ENCODE measurements at places on chromosomes 1 and 21. TPM values are rescaled to one million over a fixed set of nuclear protein-coding genes. Genes with fewer than 3 reads are reported as not detected.

Gene GBP4
- 14.3 TPM for total RNA-seq

Gene UQCRHL
- 1.6 TPM for total RNA-seq

Gene FAM78B
- 1.2 TPM for total RNA-seq

DNA sequence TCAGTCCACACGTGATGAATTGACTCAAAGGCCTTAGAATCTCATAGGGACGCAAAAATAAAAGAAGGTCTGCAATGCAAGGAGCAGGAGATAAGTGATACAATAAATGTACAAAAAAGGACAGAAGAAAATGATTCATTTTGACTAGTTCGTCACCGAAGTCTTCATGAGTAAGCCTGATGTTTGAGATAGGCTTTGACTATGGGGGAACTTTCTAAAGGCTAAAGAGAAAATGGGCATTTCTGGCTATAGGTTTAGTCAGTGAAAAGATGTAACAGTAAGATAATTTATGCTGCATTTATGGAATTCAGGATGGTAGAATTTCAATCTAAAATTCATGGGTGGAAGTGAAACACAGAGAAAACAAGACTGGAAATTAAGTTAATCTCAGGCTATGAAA lies 163.0 kb downstream of the ADGRL4 start:
- H3K4me3 ChIP-seq, result no peak overlapping the region
- H3K27me3 ChIP-seq, result no peaks in the 10 kb centered on the region
- H3K4me1 ChIP-seq, result no peaks in the 10 kb centered on the region
- no peaks in the 10 kb centered on the region for H3K36me3 ChIP-seq
- DNase-seq, result no peak

DNA sequence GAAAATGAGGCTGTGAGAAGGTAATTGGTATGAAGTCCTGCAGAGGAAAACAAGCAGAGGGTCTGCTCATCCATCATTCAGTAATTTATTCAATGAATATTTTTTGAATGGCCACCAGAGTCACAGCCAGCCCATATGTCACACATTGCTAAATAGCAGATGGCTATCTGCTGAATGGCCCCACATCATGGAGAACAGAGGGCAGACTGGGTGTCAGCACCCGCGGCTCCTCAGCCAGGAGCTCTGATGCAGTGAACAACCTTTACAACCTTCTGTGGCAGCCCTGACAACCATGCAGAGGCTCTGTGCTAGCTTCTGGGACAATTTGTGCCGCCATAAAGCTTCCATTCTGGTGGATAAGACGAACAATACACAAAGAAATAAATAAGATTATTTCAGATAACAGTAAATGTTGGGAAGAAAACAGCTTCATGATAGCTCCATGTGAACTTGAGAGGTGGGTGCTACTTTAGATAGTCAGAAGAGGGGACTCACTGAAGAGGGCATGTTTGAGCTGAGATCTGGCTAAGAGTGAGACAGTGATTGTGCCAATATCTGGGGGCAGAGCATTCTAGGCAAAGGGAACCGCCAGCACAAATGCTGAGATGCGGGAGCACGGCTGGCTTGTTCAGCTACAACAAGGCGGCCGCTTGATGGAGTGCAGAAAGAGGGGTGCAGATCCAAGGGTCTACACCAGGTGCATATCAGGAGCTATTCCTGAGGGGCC lies 2.8 kb upstream of the C1orf210 start:
- DNase-seq, result no peak
- H3K27me3 ChIP-seq, result peaks cover 9% of the 10 kb centered on the region
- H3K4me3 ChIP-seq, result no peak overlapping the region
- no peak overlapping the region for H3K27ac ChIP-seq

DNA sequence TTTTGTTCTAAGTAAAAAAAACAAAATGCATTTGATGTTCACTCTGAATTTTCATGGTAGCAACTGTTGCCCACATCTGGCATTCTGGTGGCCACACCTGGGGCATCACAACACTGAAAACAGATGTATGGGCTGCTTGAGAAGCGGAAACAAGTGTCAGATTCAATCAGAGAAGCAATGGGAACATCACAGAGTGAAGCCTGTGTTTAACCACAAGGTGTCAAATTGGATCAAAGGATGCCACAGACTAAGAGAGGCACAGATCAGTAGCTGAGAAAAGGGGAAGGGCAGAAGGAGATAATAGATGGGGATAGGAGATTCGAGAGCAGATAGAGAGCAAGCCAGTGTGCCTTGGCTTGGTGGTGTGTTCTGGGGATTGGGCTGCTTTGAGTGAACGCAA lies 49.8 kb upstream of the MTF2 start:
- H3K36me3 ChIP-seq, result no peaks in the 10 kb centered on the region
- H3K27ac ChIP-seq, result no peak overlapping the region
- DNase-seq, result peak; percentile 29
- peaks cover 17% of the 10 kb centered on the region for H3K27me3 ChIP-seq

DNA sequence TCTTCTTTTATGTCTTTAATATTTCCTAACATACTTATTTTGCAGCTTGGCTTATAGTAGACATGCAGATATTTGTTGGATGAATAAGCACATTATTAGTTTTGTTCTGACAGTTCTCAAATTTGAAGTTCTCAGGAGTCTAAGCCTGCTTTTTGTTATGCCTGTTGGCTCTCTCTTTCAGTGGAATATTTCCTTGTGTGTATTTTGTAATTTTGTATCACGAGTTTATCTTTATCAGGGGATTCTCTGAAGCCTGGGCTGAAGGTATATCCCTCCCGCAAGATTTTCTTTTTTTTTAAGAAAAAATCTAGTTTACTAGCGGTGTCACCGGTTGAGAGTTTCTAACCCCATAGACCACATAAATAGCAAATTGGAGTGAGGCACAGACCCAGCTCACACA lies 105.9 kb downstream of the RGL1 start:
- DNase-seq, result no peak
- no peak overlapping the region for H3K27ac ChIP-seq
- H3K4me3 ChIP-seq, result no peak overlapping the region
- H3K36me3 ChIP-seq, result peaks cover 13% of the 10 kb centered on the region
- H3K27me3 ChIP-seq, result no peaks in the 10 kb centered on the region

- H3K4me1 ChIP-seq, result peaks cover 42% of the 10 kb centered on the region
- no peaks in the 10 kb centered on the region for H3K36me3 ChIP-seq
- DNase-seq, result no peak
- peaks cover 3% of the 10 kb centered on the region for H3K27me3 ChIP-seq
- peak overlapping the region; percentile 84 for H3K4me3 ChIP-seq
Observed at GRCh38 chr1:8814865-8815264, 2.6 kb downstream of the RERE start.

- no peak for DNase-seq
- peak overlapping the region; percentile 46 for H3K27ac ChIP-seq
Observed at GRCh38 chr1:31959521-31960340, 21.6 kb upstream of the PTP4A2 start.

DNA sequence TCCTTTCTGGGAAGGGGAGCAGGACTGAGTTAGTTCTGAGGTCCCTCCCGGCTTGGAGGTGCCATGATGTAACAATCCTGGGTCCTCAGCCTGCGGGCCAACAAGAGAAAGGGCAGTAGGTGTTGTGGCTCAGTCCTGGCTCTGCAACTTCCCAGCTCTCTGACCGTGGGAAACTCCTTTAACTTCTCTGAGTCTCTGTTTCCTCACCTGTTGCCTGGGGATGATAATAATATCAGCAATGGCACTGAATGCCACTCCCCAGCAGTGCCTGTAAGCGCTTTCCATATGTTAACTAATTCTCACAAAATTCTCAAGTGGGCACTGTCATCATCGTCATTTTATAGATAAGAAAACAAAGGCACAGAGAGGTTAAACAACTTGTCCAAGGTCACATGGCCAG lies 2.3 kb downstream of the PADI3 start:
- H3K27ac ChIP-seq, result no peak overlapping the region
- no peaks in the 10 kb centered on the region for H3K36me3 ChIP-seq
- no peak for DNase-seq
- H3K27me3 ChIP-seq, result no peaks in the 10 kb centered on the region
- no peak overlapping the region for H3K4me3 ChIP-seq

DNA sequence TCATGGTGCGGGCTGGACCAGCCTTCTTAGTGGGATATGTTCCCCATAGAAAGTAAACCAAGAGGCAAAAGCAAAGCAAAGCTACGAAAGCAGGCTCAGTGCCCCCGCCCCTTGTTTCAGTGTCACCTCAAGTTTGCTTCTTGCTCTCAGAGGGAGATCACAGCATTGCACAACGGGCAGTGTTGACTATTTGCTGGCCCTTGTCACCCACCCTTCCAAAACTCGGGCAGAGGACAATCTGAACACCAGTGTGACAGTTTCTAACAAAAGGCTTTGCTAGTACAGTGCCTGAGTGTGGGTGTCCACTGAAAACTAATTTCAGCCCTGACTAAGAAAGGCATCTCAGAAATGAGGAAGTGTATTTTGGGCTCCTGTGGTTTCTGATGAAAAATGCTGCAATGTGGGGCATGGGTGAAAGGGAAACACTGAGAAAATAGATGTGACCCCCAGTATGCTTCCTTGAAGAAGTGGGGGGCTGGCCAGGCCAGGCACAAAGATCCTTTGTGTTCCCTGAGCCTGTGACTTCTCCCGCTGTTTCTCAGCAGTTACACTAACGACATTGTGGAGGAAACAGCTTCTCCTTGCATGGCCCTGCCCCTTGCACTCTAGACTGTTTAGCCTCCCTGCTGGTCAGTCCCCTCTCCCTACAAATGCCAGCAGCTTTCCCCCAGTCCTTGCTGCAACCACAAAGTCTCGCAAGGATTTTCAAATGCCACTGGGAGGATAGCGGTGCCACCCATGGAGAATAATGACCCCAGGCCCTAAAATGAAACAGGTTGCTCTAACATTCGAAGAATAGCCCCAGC lies 33.3 kb upstream of the KCNE1 start:
- DNase-seq, result no peak
- no peaks in the 10 kb centered on the region for H3K27me3 ChIP-seq
- H3K36me3 ChIP-seq, result peaks cover 7% of the 10 kb centered on the region
- peaks cover 32% of the 10 kb centered on the region for H3K4me1 ChIP-seq
- H3K4me3 ChIP-seq, result no peak overlapping the region

- no peak overlapping the region for H3K4me3 ChIP-seq
- H3K4me1 ChIP-seq, result peaks cover 28% of the 10 kb centered on the region
- no peak overlapping the region for H3K27ac ChIP-seq
- no peak for DNase-seq
- H3K27me3 ChIP-seq, result no peaks in the 10 kb centered on the region
- H3K36me3 ChIP-seq, result no peaks in the 10 kb centered on the region
Observed at GRCh38 chr1:234531151-234531635, 52.2 kb upstream of the TARBP1 start.

DNA sequence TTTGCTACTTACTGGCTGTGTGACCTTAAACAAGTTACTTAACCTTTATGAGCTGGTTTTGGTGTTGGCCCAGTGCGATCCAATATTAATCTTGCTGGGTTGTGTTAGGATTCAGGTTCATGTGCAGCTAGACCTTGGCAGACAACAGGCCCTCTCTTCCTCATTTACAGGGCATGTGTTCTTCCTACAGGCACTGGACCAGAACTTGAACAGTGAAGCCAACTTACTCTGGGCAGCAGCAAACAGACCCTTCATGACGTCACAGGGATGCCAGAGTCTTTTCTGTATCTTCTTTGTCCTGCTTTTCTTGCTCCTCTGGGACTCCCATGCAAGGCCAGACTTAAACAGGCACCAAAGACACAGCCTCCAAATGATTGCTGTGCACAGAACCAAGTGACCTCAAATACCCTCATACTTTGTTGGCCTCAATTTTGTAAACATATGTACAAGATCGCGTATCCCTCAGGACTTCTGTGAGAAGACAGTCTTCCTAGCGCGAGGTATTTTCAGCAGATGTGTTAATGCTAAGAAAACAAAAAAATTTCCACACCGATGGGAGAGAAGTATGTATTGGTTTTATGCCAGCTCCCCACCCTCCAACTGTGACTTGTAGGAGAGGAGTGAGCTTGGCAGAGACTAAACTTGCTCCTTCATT lies 73.7 kb downstream of the URB2 start:
- H3K36me3 ChIP-seq, result no peaks in the 10 kb centered on the region
- no peak overlapping the region for H3K4me3 ChIP-seq
- peaks cover 2% of the 10 kb centered on the region for H3K4me1 ChIP-seq

DNA sequence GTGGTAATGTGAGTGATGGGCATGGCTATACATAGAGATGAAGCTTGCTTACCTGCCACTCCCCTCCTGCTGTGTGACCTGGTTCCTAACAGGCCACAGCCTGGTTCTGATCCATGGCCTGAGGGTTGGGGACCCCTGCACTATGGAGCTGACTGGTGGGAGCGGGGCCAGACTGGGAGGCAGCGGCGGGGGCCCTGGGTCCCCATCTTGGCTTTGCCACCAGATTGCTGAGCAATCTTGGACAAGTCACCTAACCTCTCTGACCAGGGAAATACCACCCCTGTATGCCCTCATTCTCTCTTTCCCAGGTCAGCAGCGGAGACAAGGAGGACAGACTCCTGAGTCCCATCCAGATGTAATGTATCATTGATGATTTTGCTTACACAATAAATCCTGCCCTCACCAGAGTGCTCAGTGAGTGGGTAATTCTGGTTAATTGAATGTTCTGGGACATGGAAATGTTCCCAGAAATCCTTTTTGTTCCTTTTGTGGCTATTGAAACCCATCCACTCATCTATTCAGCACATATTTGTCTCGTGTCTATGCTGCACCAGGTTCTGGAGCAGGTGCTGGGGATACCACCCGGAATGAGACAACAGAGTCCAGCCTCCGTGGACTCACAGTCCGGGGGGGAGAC lies 4.1 kb upstream of the ARHGEF10L start:
- DNase-seq, result no peak
- H3K27ac ChIP-seq, result no peak overlapping the region
- no peaks in the 10 kb centered on the region for H3K36me3 ChIP-seq
- H3K4me1 ChIP-seq, result no peaks in the 10 kb centered on the region

DNA sequence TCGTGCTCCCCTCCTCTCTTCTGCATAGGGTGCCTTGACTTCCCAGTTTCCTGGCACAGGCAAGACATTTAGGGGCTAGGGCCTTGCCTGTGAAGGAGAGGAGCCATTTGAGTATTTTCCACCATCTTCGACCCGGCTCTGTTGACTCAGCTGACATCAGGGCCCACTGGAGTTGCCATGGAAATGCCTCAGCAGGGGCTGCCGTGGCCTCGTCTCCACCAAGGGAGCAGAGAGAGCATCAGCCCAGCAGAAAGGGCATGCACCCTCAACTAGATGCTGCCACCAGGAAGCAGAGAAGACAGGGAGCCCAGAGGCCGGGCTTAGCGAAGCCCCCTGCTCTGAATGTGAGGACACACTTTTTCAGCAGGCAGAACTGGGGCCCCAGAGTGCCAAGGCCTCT lies 101.9 kb upstream of the ACTL8 start:
- H3K4me3 ChIP-seq, result no peak overlapping the region
- H3K27me3 ChIP-seq, result no peaks in the 10 kb centered on the region
- H3K36me3 ChIP-seq, result no peaks in the 10 kb centered on the region
- DNase-seq, result no peak
- no peaks in the 10 kb centered on the region for H3K4me1 ChIP-seq

- no peak overlapping the region for H3K4me3 ChIP-seq
- no peaks in the 10 kb centered on the region for H3K27me3 ChIP-seq
- H3K27ac ChIP-seq, result no peak overlapping the region
Observed at GRCh38 chr1:241857131-241857530, 9.1 kb downstream of the EXO1 start.

DNA sequence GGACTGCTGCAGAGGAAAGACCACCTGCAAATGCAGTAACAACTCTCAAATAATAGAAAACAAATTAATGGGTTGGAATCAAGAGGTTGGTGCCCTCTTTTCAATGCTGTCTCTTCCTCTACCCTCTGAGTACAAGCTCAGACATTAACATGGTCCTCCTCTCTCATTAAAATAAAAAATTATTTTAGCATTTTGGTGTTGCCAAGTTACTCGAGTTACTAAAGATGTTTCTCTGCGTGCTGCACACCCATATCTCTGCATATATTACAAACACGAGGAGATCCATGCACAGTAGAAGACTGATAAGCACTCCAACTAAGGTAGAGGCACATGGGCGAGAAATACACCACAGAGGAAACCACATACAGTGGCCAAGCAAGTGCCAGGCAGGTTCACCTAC lies 21.5 kb downstream of the SIPA1L2 start:
- no peaks in the 10 kb centered on the region for H3K36me3 ChIP-seq
- H3K4me1 ChIP-seq, result peaks cover 3% of the 10 kb centered on the region
- no peak overlapping the region for H3K27ac ChIP-seq
- no peaks in the 10 kb centered on the region for H3K27me3 ChIP-seq
- DNase-seq, result no peak
- no peak overlapping the region for H3K4me3 ChIP-seq

Data from activated T-helper 2 cell treated with anti-CD3 and anti-CD28 coated beads, Interferon-gamma antibody, Interleukin-2, Interleukin-4, amounts not matched to agents 10 μg/mL and 5 μg/mL and 100 μg/mL, durations not matched to agents 14 hours and 24 hours and 36 hours (primary cell).